Left lobe of liver (tissue), 2 donors: ENCODE measurements at places on chromosomes 11 and 22. TPM values are rescaled to one million over a fixed set of nuclear protein-coding genes. Genes with fewer than 3 reads are reported as not detected.

DNA sequence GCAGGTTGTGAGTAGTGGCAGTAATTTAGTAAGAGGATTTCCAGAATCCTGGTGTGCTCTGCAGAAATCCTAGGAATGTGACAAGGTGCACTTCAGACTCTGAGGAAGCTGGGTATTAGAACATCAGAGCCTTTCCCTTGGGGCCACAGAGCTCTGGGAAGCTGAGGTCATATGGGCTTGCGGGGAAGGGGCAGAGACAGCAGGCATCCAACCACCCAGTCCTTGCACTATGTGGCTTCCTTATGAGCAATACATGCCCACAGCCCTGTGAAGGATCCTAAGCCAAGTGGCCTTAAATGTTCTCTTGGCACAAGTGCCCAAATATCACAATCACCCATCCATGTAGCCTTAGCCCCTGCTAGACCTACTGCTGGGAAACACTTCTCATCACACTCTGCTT, 46.2 kb downstream of the P4HA3 start:
- no peak for DNase-seq

DNA sequence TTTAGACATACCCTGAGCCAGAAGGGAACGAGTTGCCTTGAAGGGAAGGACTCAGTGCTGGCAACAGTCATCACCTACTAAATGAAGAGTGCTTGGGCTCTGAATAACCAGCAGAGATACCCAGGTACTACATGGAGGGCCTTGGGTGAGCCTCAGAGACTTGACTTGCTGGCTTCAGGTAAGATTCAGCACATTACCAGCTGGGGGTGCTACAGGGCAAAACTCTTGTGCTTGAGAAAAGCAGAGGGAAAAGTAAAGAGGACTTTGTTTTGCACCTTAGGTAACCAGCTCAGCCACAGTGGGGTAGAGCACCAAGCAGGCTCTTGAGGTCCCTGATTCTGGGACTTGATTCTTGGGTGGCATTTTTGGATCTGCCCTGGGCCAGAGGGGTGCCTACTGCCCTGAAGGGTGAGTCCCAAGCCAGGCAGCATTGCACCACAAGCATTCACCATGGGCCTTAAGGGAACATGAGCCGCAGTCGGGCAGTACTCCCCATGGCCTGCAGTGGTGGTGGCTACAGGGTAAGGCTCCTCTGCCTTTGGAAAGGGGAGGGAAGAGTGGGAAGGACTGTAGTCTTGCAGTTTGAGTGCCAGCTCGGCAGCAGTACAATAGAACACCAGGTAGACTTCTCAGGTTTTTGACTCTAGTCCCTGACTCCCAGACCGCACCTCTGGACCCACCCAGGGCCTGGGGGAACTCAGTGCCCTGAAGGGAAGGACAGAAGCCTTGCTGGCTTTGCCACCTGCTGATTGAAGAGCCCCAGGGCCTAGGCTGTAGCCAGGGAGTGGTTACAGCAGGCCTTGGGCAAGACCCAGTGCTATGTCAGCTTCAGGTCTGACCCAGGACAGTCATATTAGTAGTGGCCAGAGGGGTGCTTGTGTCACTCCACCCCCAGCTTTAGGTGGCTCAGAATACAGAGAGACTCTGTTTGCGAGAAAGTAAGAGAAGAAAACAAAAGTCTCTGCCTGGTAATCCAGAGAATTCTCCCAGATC, 22.7 kb upstream of the PLEKHA7 start:
- no peak for DNase-seq

Gene MAJIN
- total RNA-seq, result not detected

Gene RAB3IL1
- 4.0 TPM for total RNA-seq

GRCh38 chr11:46452918-46453517, 61.4 kb upstream of the CHRM4 start:
- no peak for DNase-seq

DNA sequence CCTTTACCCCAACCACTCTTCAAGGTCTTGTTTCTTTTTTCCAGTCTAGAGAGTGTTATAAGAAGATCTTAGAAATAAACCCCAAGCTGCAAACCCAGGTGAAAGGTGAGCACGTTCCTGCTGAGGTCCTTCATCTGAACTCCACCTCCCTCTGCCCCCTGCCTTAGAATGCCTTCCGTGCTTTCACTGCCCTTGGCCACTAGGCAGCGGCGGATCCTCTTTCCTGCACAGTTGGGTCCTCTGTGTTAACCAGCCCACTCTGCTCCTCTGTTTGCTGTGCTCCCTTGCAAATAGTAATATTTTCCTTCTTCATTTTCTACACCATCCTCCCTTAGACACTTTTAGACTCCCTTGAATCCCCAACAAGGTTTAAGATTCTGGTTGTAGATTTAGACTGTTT, 24.3 kb downstream of the TTC12 start:
- DNase-seq, result no peak

- DNase-seq, result no peak
Measured at GRCh38 chr11:71940561-71941219, 11.8 kb downstream of the RNF121 start.

DNA sequence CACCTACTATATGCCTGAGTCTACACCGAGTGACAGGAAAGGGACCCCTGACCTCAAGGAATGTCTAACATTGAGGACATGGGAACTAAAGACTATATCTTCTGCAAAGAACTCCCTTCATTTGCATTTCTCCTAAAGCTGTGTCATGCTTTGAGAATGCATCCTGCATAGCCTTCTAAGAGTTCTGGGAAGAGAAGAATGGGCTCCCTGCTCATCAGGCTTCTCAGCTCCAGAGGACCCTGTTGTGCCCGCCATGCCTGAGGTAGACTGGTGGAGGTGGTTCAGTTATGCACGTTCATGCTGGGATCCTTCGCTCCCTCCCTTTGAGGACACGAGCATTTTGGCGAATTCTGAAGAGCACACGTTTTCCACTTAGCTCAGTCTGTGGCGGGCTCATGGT, 63.3 kb downstream of the GRIK4 start:
- no peak for DNase-seq

DNA sequence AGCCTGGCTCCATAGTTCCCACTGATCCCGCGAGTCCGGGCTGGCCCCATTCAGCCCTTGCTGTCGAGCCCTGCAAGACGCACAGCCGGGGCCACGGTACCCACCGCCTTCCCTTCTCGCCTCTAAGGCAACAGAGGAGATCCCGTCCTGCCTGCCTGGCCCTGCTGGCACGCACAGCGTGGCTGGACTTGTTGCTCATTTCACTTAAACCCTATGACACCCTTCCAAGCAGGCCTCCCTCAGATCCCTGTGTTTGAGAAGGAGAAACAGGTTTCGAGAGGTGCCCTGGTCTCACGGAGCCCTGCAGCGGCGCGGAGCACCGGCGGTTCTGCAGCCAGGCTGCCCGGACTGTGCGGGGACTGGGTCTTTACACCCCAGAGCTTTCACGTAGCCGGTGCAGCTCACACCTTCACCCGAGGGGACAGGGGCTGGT, 1048.4 kb downstream of the BRD1 start:
- no peak for DNase-seq

DNA sequence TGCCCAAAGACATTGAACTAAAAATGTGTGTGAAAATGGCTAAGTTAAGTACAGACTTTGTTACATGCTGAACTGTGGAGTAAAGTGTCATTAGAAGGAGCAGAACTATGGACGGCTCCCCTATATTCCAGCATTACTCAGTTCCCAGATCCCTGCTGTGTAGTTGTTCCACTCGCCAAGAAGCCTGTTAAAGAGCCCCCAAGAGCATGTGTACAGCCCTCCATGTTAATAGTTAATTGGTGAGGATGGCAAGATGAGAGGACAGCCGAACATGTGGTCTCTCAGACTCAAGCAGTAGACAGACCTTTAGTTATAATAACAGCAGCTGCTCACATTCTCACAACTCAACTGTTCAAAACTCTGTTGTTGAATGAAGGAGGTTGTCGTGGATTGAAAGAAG, 127.4 kb downstream of the ELP4 start:
- DNase-seq, result no peak

DNA sequence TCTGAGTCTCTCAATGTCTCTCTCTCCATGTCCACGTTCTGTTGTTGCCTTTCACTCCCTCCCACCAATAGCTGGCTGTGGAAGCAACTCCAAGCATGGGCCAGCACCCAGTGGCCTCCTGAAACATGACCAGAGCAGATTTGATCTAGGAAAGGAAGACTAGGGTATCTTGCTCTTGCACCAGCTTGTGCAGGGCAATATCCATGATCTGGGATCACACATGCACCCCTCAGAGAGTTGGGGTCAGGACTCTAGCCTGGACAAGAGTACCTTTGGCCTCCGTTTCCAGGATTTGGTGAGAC, 34.5 kb upstream of the RIC3 start:
- DNase-seq, result no peak

- DNase-seq, result no peak
Measured at GRCh38 chr22:33116841-33117547, 58.8 kb upstream of the SYN3 start.

Gene KRTAP5-7
- not detected for total RNA-seq

- DNase-seq, result peak; percentile 92
Measured at GRCh38 chr22:25447686-25448434, 116.6 kb upstream of the GRK3 start.

DNA sequence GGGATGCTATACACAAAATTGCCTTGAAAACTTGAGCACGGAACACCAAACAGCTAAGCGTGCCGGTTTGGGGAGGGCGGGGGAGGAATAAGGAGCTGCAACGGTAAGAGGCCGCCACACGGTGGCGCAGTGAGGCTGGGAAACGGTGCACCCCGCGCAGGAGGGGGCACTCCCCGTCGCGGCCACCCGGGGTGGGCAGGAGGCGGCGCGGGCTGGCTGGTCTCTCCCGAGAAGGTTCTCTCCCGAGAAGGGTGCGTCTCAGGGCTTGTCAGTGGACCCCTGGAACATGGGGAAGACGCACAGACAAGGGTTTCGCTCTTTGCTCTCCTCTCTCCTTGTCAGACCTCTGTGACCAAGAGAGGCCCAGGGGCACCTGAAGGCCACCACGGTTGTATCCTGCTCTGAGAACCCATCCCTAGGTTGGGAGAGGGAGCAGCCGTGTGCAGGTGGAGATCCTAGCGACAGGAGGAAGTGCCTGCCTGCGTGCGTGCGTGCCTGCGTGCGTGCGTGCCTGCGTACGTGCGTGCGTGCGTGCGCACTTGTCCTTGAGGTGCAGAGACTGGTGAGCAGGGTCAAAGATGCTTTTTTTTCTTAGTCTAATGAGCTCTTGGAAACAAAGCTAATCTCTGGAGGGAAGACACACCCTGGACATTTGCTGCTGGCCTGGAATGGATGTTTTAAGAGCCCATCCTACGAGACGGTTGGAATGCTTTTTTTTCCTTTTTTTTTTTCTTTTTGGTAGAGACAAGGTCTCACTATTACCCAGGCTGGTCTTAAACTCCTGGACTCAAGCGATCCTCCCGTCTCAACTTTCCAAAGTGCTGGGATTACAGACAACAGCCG, 18.1 kb upstream of the JAM3 start:
- peak; percentile 60 for DNase-seq

DNA sequence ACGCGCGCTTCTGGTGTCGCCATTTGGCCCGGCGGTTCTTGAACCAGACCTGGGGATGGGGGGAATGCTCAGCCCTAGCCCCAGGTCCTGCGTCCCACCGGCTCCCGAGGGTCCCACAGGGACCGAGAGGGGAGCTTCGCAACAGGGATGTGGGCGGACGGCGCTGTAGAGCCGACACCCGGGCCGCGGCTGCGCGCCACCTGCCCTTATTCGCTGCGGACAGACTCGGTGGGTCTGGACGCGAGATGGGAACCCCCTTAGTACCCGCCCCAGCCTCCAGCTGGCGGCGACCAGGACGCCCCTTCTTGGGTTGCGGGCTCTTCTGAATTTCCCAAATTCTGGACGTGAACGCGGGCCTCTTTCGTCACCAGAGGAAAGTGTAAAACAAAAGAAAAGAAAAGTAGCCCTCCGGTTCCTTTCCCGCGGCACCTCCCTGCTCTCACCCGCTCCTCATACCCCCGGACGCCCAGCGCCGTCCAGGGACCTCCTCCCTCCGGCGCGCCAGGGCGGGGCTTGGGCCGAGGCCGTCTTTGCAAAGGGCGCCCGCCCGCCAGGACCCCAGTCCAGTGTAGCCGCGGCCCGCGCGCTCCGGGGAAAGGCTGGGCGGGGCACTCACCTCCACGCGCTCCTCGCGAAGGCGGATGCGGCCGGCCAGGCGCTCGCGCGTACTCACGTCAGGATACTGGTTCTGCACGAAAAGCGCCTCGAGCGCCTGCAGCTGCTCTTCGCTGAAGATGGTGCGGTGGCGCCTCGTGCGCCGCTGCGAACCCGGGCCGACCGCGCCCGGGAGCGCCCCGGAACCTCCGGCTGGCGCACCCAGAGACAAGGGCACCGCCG, 827 bp downstream of the GSC2 start:
- DNase-seq, result peak; percentile 38

Gene OR51B5
- total RNA-seq, result 0.15 TPM

- DNase-seq, result no peak
Measured at GRCh38 chr11:8649361-8649760, 33.1 kb downstream of the TRIM66 start.
